CD14-positive monocyte (primary cell): ENCODE measurements at places on chromosomes 12 and 14. TPM values are rescaled to one million over a fixed set of nuclear protein-coding genes. Genes with fewer than 3 reads are reported as not detected.

GRCh38 chr12:14952299-14952921 lies 9.0 kb downstream of the ARHGDIB start:
- no peaks in the 10 kb centered on the region for H3K27me3 ChIP-seq
- DNase-seq: peak; percentile 92
- H3K27ac ChIP-seq: peak overlapping the region; percentile 80
- H3K4me3 ChIP-seq: peak overlapping the region; percentile 22
- H3K36me3 ChIP-seq: peaks cover 36% of the 10 kb centered on the region

GRCh38 chr14:57845802-57846531 lies 19.9 kb downstream of the SLC35F4 start:
- no peaks in the 10 kb centered on the region for H3K36me3 ChIP-seq
- H3K4me1 ChIP-seq: no peaks in the 10 kb centered on the region
- H3K27ac ChIP-seq: no peak overlapping the region
- no peak for DNase-seq
- H3K4me3 ChIP-seq: no peak overlapping the region

METAP2 gene
- polyA plus RNA-seq: 6.2 and 17.0 TPM in 2 replicates

- H3K4me1 ChIP-seq: peaks cover 6% of the 10 kb centered on the region
- peak; percentile 26 for DNase-seq
- H3K27ac ChIP-seq: no peak overlapping the region
These were observed 148.2 kb downstream of the TMEM30B start for GRCh38 chr14:61132894-61133293.

PLCZ1 gene
- not detected in 2 replicates for polyA plus RNA-seq

GLIPR1L1 gene
- not detected for polyA plus RNA-seq
